ENCODE measurements at places on chromosomes 12 and 14.

- DNase-seq: peak; percentile 46
These were observed 788 bp downstream of the DDHD1 start for GRCh38 chr14:53152184-53152886.

- DNase-seq: no peak
These were observed 54.6 kb downstream of the NCOR2 start for GRCh38 chr12:124512667-124513296.

- no peak for DNase-seq
These were observed 1.1 kb upstream of the UBC start for GRCh38 chr12:124915239-124916236.

DNA sequence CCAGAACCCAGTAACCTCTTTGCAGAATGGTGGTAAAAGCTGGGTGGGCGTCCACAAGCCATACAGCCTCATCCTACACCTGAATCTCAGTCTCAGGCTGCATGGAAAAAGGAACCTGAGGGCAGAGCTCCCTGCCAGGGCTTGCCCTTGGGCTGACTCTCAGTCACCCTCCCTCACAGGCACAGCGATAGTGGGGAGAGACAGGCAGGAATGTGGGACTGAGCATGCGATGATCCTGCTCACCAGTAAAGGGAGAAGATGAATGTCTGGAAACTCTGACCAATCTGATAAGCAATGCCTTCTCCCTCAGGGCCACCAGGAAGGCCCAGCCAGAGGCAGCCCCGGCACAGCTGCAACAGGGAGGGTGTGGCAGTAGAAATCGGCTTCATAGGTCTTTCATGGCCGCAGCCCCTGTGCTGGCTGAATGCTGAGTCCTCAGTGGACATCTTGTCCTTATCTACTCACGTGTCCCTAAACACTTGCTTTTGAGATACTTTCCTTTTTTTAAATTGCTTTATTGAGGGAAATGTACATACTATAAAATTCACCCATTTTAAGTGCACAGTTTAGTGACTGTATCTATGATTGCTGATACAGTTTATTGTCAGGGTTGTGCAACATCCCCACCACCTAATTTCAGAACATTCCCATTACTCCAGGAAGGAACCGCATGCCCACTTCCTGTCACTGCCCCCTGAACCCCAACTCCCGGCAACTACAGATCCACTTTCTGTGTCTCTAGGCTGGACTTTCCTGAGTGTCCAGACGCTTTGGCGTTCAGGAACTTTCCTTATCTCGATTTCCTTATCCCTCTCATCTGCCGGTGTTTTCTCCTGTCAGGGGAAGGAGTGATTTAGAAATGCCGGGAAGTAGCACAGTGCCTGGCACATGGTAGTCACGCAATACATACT, 258.1 kb downstream of the PCNX1 start:
- no peak for DNase-seq

- DNase-seq: no peak
These were observed 205.7 kb downstream of the ZFP36L1 start for GRCh38 chr14:68586896-68587751.

DNA sequence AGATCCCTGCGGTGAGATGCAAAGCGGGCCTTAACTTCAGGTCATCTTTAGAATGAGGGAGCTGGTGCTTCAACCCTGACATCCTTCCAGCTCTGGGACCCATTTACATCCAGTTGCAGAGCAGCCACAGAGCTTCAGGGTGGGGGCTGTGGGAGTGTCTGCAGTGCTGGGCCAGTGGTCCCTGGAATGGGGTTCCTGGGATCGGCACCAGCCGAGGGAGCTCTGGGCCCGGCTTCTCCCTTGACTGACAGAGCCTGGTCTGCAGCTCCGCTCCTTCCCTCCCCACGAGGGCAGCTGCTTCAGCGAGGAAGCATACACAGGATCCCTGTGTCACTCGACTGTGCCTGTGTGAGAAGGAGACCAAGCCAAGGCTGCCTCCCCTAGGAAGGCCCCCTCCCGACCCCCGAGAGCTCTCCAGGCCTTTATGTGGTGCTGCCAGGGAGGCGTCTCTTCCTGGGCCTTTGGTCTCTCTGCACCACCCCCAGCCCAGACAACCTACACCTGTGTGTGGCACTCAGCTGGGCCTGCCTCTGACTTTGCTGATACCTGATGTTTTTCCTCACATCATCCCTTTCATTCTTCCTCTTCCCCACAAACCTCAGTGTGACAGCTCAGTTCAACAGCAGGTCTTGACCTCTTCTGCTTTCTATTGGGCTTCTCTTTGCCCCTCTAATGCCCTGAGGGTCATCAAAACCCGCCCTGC, 48.1 kb upstream of the RIN3 start:
- DNase-seq: no peak

GRCh38 chr12:116284396-116284795, 6.9 kb upstream of the MED13L start:
- DNase-seq: no peak

DNA sequence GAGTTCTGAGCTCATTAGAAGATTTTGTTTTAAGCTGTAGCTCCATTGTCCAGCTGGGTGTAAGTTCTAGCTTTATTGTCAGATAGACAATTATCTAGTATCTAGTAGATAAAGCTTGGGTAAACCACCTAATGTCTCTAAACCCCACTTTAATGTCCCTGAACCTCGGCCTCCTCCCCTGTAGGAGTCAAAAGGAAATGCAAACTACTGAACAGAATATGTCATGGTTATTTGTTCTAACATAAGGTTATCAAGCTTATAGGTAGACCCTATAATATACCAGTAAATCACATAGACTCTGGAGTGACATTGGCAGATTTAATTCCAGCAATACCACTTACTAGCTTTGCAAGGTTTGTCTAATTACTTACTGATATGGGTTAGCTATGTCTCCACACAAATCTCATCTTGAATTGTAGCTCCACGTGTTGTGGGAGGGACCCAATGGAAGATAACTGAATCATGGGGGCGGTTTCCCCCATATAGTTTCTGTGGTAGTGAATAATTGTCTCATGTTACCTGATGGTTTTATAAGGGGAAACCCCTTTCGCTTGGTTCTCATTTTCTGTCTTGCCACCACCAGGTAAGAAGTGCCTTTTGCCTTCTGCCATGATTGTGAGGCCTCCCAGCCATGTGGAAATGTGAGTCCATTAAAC, 29.4 kb downstream of the BCAT1 start:
- no peak for DNase-seq

DNA sequence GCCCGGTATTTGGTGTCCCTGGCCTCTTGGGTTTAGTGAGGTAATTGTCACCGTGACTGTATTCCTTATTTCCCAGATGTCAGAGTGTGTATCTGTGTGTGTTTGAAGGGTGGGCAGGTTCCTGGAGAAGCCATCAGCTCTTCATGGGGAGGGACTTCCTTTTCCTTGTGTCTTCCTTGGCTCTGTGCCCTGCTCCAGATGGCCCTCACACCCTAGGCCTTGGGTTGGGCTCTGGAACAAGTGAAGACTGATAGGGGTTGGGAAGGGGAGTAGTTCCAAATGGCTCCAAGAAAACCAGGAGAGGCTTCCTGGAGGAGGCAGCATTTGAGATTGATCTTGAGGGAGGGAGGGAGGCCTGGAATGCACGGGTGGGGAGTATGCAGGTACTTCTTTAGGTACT, 43.8 kb upstream of the PRIMA1 start:
- DNase-seq: no peak

- no peak for DNase-seq
These were observed 73.6 kb downstream of the SRGAP1 start for GRCh38 chr12:63917864-63918799.

DNA sequence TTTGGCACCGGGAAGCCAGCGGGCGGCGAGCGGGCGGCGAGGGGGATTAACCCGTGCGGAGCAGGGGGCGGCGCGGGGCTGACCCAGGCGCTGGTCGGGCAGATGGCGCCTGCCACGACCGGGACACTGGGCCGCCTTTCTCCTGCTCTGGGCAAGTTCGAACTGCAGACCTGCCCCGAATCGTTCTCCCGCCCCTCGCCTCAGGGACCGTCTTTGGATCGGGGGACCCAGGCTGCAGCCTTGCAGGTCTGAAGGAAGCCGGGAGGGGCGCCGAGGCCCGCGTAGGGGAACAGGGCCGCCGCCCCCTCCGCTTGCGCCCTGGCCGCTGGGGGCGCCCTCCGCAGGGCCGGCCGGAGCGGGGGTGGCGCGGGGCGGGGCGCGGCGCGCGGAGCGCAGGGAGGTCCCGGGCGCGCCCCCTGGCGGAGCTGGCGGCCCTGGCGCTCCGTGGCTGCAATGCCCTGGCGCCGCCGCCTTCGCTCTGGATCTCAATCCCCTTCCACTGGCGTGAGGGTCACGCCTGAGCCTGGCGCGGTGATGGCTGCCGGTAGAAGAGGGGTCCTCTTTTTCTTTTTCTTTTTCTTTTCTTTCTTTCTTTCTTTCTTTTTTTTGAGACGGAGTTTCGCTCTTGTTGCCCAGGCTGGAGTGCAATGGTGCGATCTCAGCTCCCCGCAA, 449 bp upstream of the LTBP2 start:
- DNase-seq: peak; percentile 59

GRCh38 chr14:99479906-99480869, at the start of gene SETD3:
Gene SETD3 (minus strand): TSS chr14:99480859. CDS start chr14:99465805, 15,054 bp downstream.
- no peak for DNase-seq

DNA sequence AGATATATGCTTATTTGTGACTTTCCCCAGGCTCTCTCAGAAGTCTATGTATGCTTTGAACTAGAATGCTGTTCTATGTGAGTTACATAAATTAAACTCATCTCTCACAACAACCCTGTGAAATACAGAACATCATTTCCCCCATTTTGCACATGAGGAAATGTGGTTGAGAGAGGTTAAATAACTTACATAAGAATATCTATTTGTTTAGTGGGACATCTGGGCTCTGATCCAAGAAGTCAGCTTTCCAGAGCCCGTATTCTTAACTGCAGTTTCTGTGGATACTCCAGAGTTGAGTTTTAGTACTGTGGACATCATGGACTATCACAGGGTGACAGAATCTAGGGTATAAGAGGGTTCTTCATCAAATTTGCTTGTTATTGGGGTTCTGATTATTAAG, 242.5 kb upstream of the ARHGAP5 start:
- no peak for DNase-seq

DNA sequence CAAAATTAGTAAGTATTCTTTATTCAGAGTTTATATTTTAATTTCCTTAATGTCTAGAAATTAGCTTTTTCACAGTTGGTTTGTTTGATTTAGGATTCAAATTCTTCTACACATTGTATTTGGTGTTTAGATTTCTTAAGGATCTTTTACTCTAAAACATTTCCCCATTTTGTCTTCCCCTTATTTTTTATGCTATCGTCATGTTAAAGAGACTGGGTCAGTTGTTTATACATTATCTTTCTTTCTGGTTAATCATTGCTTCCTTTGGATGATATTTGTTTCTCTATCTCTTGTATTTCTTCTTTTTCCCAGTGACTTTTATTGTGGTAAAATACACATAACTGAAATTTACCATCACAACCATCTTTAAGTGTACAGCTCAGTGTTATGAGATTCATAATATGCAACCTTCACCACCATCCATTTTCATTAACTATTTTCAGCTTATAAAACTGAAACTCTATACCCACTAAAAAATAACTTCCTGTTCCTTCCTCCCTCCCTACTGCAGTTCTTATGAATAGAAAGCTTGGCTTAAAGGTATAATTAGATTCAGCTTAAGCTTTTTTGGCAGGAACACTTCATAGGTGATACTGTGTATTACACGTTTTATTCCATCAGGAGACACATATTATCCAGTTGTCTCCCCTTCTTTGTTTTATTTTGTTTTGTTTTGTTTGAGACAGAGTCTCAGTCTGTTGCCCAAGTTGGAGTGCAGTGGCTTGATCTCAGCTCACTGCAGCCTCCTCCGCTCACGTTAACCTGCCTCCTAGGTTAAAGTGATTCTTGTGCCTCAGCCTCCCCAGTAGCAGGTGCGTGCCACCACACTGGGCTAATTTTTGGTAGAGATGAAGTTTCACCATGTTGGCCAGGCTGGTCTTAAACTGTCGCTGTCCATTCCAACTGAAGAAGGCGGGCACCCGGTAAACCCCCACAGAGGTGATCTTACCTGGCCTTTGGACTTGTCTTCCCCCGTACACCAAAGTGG, 45.0 kb downstream of the NOPCHAP1 start:
- DNase-seq: no peak

DNA sequence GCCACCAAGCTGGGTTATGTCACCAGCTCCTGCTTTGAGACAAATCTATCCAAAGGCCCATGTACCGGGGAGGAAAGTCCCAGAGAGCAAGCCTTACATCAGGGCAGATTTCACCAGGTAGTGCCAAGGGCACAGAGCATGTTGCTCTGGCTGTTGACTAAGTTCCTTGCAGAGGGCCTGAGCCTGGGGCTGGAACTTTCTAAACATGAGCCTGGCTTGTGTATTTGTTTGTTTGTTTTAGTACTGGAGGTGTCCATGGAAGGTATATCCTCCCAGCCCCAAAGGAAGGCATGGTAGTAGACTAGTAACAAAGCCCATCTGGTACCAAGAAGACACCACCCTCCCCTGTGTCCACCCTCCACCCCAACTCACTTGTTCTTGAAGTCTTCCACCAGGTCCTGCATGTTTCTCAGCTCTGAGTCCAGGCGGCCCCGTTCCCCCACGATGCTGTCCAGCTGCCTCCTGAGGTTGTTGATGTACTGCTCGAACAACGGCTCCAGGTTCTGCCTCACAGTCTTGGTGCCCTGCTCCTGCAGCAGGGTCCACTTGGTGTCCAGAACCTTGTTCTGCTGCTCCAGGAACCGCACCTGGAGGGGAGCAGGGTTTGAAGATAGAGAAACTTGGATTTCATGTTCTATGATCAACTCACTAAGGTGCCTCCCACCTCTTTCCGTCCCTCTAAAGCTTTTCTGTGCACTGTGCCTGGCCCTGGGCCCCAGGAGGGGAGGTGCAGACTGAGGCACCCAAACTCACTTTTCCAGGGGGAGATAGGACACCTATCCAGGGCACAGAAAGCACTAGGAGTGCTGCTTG, 1.4 kb downstream of the KRT5 start:
- no peak for DNase-seq

DNA sequence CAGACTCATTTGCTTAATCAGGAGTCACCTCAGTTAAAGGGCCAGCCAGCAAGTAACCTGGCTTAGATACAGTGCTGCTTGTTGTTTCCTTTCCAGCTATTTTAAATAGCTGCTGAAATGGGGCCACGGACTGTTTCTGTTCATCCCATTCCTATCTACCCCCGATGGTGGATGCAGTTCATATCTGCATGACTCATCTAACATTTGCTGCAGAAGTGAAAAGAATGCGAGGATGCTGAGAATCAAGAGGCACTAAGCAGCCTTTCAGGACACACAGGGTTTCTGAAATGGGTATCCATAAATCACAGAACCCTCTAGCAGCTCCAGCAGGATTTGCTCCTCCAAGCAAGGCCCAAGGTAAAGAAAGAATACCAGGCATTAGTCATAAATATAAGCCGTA, 60.2 kb upstream of the RTRAF start:
- no peak for DNase-seq

DNA sequence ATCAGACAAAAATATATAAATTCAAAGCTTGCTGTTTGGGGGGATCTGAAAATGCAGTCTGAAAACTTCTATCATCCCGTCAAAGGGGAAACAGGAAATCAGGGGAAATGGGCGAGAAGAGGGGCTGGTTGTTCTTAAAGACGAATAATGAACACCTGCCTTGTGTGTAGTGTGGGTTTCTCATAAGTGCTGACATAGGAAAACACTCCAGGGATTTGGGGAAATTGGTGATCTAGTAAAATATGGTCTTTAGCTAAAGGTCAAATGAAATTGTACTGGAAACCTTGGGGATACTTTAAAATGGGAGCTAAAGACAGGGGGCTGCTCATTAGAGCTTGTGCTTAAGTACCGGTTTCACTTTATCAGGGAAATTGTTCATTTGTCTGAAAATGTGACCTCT, 39.6 kb upstream of the PIK3C2G start:
- no peak for DNase-seq

Measured in stimulated activated CD8-positive, alpha-beta memory T cell treated with anti-CD3 and anti-CD28 coated beads, Interleukin-12 subunit alpha, Interleukin-12 subunit beta, amount 100 ng/mL, for 1 hour (primary cell).